Hematopoietic multipotent progenitor cell treated with erythropoietin and hydrocortisone succinate and interleukin-3 and kit ligand, for 15 days (in vitro differentiated cells): ENCODE measurements at places on chromosomes 4 and X.

GRCh38 chr4:145552181-145552822 lies 66.9 kb upstream of the MMAA start:
- DNase-seq, result no peak

GRCh38 chr4:27604692-27605091 lies 744.1 kb downstream of the STIM2 start:
- DNase-seq, result no peak

GRCh38 chr4:183550345-183551093 lies 45.7 kb downstream of the ING2 start:
- no peak for DNase-seq

- no peak for DNase-seq
These were observed 1050.0 kb upstream of the INTU start for GRCh38 chr4:126582737-126583136.

GRCh38 chrX:41482154-41482850 lies 35.2 kb downstream of the NYX start:
- no peak for DNase-seq

GRCh38 chr4:157221426-157221894 lies 932 bp downstream of the GRIA2 start:
- DNase-seq, result no peak

DNA sequence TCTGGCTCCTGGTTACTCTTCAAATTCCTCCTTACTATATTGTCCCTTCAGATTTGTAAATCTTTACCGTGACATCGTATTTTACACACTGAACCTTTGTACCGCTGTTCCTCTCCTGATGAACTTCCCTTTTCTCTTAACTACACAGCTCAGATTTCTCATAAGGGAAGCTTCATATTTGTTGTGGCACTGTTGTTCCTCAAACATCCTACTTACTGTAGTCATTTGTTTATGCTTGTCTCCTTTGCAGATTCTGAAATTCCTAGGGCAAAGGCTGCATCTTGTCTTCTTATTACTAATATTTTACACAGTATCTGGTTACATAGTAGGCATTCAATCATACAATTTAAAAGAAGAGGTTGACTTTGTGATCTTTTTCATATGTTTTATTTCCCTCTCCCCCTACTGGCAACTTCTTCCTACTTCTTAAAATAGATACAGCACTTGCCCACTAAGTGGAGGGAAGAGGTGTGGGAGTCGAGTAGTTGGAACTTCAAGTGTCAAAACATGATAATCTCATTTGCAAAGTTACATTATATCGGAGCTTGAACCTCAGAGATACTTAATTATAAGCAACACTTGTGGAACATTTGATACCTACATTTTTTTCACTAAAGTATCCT lies 50.0 kb downstream of the TET2 start:
- DNase-seq, result peak; percentile 4

DNA sequence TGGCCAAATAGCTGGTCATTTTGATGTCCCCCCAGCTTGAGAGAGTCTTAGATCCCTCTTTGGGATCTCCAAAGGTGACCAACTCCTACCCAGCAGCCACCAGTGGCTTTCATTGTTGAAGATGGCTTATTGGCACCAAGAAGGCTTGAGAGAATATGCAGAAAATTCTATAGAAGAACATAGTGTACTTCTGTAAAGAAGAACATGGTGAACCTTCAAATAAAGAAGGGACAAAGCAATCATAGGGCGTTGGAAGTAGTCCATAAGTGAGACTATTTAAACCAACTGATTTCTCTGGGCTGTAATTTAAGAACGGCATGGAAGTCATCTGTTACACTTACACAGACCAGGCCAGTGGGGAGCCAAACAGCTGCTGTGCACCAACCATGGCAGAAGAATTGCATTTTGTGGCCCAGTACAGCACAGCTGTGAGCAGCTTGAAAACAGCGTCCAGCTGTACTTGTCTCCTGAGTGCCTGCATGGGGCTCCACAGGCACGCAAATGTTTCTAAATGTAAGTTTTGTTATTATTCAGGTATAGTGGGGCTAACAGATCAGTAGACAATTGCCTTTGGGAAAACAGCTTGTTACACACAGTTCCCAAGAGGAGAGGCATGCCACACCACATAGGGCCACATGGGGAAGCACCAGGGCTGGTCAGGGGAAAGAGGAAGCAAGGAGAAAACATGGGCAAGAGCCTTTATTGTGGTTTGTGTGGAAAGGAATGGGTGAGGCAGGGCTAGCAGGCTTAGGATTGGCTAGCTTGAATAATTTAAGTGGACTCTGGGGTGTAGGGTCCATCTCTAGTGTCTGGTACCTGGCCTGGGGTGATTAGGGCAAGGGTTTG lies 125.0 kb downstream of the ARHGAP6 start:
- no peak for DNase-seq

DNA sequence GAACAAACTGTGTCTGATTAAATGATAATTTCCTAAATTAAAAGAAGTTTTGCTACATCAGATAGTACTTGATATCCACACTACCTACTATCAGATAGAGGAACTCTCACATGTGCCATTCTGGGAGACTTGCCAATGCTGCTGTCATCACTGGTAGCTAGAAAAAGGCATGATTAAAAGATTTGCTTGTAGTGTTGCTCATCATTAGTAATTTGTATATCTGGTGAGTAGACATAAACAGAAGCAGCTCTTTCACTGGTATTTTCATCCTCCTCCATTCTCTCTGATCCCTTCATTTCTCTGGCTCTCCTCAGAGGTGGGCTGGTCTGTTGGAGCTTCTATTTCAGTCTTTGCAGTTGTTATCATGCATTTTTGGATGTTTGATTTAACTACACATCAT lies 56.0 kb downstream of the SPRY1 start:
- DNase-seq, result no peak

GRCh38 chr4:56668267-56668666 lies 12.8 kb downstream of the HOPX start:
- no peak for DNase-seq

GRCh38 chr4:146291313-146291712 lies 77.0 kb downstream of the REELD1 start:
- no peak for DNase-seq

DNA sequence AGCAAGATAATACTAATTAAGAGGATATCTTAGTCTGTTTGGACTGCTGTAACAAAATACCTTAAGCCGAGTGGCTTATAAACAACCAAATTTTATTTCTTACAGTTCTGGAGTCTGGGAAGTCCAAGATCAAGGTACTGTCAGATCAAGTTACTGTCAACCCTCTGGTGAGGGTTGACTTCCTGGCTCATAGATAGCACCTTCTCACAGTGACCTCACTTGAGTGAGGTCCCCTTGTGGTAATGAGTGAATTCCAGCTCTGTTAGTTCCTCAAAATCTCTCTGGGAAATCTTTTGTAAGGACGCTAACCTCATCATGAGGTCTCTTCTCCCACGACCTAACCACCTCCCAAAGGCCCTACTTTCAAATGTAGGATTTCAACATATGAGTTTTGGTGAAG lies 36.9 kb upstream of the ADGRA3 start:
- DNase-seq, result no peak

- DNase-seq, result no peak
These were observed 62.6 kb downstream of the FAM114A1 start for GRCh38 chr4:38930204-38930603.

DNA sequence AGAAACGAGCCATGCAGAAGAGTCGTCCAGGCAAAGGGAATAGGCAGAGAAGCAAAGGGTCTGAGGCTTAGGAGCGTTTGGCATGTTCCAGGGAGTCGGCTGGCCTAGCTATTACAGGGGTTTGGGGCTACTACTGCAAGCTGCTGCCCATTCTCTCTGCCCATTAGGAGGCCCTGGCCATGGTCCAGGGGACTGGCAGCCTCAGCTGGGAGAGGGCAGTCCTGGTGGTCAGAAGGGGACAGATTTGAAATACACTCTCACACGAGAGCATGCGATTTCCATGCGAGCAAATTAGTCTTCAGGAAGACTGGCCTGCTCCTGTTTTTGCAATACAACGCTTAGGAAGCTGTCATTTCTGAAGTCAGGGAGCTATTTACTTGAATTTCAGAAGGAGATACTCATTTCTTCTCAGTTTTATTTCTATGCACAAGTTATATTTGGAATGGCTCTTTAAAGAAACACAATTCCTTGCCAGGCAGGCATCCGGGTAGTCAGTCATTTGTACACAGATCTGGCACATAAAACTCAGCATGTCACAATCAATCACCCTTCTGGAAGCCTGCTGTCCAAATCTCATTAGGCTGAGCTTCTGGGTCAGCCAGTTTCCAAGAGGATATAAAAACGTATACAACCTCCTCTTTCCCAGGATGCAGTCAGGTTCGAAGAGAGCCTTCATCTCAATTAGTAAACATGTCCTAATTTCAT lies 27.0 kb downstream of the PROM1 start:
- DNase-seq, result no peak

DNA sequence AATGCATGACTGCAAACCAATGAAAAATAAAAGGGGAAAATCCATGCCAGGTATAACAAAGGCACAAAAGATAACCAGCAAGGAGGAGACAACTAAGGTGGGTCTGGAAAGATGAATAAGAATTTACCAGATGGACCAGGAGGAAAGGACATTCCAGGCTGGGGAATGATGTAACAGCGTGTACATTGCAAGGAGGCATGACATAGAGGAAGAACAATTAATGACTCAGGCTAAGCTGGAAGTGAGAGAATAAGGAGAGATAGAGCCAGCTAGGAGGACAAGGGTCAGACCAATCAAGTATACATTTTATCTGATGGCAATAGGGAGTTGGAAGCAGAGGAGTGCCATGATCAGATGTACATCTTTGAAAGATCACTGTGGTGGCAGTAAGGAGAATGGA lies 57.0 kb downstream of the MTMR8 start:
- DNase-seq, result no peak

DNA sequence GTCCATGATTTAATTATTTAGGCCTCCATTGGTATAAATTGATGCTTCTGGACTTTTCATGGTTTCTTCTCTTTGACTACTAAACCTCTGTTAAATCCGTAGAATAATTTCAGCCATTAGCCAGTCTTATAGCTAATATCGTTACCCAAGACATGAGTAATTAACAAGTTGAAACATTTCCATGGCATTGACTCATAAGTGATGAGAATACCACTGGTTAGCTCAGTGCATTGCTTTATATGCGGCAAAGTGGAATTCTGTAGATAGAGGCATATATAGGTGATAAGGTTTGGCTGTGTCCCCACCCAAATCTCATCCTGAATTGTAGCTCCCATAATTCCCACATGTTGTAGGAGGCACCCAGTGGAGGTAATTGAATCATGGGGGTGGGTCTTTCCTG lies 80.6 kb downstream of the VCX2 start:
- no peak for DNase-seq

DNA sequence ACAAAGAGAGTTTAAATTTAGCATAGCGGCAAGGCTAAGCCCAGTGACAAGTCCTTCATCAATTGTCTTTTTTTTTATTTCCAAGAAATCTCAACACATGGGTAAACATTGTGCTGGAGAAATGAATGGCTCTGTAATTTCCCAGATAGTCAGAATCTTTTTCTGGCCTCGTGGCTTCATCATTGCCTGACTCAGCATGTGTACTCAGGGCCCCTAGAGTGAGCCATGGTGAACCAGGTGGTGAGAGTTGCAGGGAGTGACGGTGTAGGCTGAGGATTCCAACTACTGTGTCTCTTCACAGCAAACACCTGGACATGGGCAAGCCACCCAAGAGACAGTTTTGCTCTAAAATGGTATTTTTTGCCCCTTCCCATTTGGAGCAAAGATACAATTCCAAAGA lies 43.1 kb upstream of the UCP1 start:
- no peak for DNase-seq

- no peak for DNase-seq
These were observed 70.1 kb downstream of the NAA11 start for GRCh38 chr4:79255793-79256192.
